Neural progenitor cell (in vitro differentiated cells): ENCODE measurements at places on chromosomes 4 and X. TPM values are rescaled to one million over a fixed set of nuclear protein-coding genes. Genes with fewer than 3 reads are reported as not detected.

DNA sequence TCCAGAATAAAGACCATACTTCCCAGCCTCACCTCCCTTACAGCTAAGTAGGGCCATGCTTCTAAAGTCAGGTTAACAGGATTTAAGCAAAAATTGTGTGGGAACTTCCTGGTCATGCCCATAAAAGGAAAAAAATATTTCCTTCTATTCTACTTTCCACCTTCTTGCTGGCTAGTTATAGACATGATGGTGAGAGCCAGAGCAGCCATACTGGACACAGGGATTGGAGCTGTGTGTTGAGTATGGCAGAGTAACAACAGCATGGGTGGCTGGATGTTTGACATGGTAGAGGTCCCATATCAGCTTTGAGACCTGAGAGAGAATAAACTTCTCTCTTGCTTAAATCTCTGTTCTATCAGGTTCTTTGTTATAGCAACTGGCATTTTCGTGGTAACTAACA, 15.1 kb upstream of the CBR4 start:
- no peak for DNase-seq
- no peaks in the 10 kb centered on the region for H3K27me3 ChIP-seq
- peaks cover 2% of the 10 kb centered on the region for H3K4me1 ChIP-seq
- no peaks in the 10 kb centered on the region for H3K36me3 ChIP-seq

DNA sequence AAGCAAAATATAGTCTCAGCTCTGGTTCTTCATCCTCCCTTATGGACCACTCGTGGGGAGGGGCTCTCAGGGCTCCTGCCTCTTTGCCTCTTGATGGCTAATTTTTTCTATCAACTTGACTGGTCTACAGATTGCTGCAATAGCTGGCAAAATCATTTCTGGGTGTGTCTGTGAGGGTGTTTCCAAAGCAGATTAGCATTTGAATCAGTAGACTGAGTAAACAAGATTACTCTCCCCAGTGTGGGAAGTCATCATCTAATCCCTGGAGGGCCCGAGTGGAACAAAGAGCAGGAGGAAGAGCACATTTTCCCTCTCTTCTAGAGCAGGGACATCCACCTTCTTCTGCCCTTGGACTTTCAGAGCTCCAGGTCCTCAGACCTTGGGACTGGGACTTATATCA, 153.5 kb downstream of the STK32B start:
- no peak overlapping the region for H3K27ac ChIP-seq
- no peaks in the 10 kb centered on the region for H3K27me3 ChIP-seq
- H3K36me3 ChIP-seq: no peaks in the 10 kb centered on the region
- DNase-seq: no peak

DNA sequence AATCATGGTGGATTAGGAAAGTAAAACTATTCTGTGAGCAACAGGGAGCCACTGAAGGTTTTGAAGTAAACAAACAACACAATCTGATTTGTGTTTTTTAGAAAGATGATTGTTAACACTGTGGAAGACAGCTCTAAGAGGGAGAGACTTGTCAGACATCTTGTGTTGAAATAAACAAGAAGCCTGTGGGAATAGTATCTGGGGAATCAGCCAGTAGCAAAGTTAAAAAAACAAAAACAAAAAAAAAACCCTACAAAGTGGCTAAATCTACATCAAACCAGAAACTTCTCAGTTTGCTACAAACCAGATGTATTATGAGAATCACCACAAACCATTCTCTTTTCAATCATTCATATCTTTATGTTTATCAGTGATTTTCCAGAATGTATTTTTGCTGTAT, 125.7 kb upstream of the GPC4 start:
- H3K4me1 ChIP-seq: no peaks in the 10 kb centered on the region
- no peaks in the 10 kb centered on the region for H3K27me3 ChIP-seq
- DNase-seq: no peak
- H3K27ac ChIP-seq: no peak overlapping the region
- H3K36me3 ChIP-seq: peaks cover under 1% of the 10 kb centered on the region
- H3K4me3 ChIP-seq: no peak overlapping the region

DNA sequence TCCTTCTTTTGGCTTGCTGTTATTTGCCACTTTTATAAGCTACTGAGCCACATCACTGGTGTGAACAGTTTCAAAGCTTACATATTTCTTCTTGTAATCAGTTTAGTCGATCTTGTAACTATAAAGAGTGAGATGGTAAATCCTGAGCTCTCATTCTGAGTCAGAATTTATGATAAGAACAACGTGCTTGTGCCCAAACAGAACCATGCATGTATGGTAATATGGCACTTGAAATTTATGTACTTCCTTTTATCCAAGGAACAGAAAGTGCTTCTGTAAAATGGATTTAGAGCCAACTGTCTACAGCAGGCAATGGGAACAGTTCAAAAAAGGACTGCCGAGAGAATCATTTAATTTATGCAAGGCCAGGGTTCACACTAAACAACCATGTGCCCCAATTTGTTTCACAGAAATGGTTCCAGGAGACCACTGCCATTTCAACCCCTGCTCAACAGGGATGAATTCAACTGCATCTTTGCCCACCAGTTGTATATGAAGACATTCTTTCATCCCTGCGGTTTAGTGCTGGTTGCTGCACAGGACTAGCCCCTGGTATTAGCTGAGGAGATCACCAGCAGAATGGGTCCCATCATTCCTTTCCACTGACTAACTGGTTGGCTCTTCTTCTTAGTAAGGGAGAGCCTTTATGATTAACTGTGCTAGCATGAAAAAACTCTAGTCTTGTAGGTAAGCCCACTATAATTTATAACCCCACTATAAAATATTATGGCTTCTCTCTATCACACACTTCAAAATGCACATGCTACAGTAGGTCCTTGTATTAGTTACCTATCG, 162.9 kb upstream of the PGRMC2 start:
- no peaks in the 10 kb centered on the region for H3K27me3 ChIP-seq
- DNase-seq: no peak
- H3K4me3 ChIP-seq: no peak overlapping the region
- H3K4me1 ChIP-seq: peaks cover 9% of the 10 kb centered on the region
- no peak overlapping the region for H3K27ac ChIP-seq
- no peaks in the 10 kb centered on the region for H3K36me3 ChIP-seq

GRK4 gene
- 1.3 and 3.2 TPM in 2 replicates for total RNA-seq
